ENCODE measurements at places on chromosomes 16 and 17. TPM values are rescaled to one million over a fixed set of nuclear protein-coding genes. Genes with fewer than 3 reads are reported as not detected.

SREBF1 gene
- total RNA-seq: 14.7 TPM

KRT40 gene
- not detected for total RNA-seq

DHRS7C gene
- total RNA-seq: 71.6 TPM

SLC35G3 gene
- not detected for total RNA-seq

SRL gene
- total RNA-seq: 350 TPM

HBQ1 gene
- total RNA-seq: not detected

OR4D1 gene
- total RNA-seq: not detected

PITPNM3 gene
- total RNA-seq: 0.27 TPM

MAPT gene
- total RNA-seq: 37.7 TPM

SCIMP gene
- 1.00 TPM for total RNA-seq

CSH2 gene
- total RNA-seq: not detected

OMG gene
- total RNA-seq: not detected

PLLP gene
- 3.2 TPM for total RNA-seq

KRTAP1-5 gene
- not detected for total RNA-seq

PHOSPHO1 gene
- 0.22 TPM for total RNA-seq

SP2 gene
- total RNA-seq: 12.4 TPM

PRCD gene
- total RNA-seq: 4.0 TPM
